ENCODE measurements at places on chromosomes 2 and 18.

DNA sequence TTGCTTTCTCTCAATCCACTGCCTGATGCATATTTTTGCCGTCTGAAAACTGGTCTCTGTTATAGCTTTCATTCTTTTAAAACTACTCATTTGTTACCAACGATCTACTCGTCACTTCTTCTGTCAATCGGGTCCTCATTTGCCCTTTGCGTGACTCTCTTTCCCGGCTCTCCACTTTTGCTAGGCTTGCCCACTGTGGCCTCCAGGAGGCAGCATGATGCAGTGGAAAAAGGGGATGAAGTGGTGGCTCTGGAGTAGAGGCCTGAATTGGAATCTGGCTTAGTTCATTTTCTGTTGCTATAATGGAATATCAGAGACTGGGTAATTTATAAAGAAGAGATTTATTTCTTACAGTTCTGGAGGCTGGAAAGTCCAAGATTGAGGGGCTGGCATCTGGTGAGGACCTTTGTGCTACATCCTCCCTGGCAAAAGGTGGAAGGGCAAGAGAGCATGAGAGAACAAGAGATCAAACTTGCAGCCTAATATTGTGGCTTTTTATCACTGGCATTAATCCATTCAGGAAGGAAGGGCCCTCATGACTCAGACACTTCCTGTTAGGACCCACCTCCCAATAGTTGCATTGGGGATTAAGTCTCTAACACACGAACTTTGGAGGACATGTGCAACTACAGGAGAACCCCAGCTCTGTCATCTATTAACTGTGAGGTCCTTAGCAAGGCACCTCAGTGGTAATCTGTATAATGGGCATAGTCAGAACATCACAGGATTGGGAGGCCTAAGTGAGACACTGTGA lies 15.4 kb downstream of the GDF7 start:
- no peaks in the 10 kb centered on the region for H3K36me3 ChIP-seq
- no peak for DNase-seq
- H3K27me3 ChIP-seq: no peaks in the 10 kb centered on the region
- H3K27ac ChIP-seq: no peak overlapping the region

GRCh38 chr2:226526716-226527115 lies 272.9 kb downstream of the IRS1 start:
- DNase-seq: no peak
- H3K36me3 ChIP-seq: no peaks in the 10 kb centered on the region
- H3K27ac ChIP-seq: no peak overlapping the region
- no peak overlapping the region for H3K4me3 ChIP-seq
- H3K4me1 ChIP-seq: no peaks in the 10 kb centered on the region

GRCh38 chr18:66603941-66604627 lies at the start of gene CDH19:
TSS of gene CDH19 (minus strand) at chr18:66604090. CDS start at chr18:66572204, 31,886 bp downstream.
- no peaks in the 10 kb centered on the region for H3K27me3 ChIP-seq
- H3K36me3 ChIP-seq: no peaks in the 10 kb centered on the region
- no peak within 1 kb of the TSS for H3K27ac ChIP-seq

- H3K4me3 ChIP-seq: no peak overlapping the region
- H3K4me1 ChIP-seq: no peaks in the 10 kb centered on the region
- no peak overlapping the region for H3K27ac ChIP-seq
- no peaks in the 10 kb centered on the region for H3K27me3 ChIP-seq
Observed at GRCh38 chr2:149611100-149611820, 23.7 kb upstream of the MMADHC start.

GRCh38 chr18:45232061-45232460 lies 383.2 kb upstream of the SLC14A2 start:
- H3K27me3 ChIP-seq: no peaks in the 10 kb centered on the region
- H3K4me1 ChIP-seq: no peaks in the 10 kb centered on the region
- no peak overlapping the region for H3K27ac ChIP-seq
- DNase-seq: no peak

DNA sequence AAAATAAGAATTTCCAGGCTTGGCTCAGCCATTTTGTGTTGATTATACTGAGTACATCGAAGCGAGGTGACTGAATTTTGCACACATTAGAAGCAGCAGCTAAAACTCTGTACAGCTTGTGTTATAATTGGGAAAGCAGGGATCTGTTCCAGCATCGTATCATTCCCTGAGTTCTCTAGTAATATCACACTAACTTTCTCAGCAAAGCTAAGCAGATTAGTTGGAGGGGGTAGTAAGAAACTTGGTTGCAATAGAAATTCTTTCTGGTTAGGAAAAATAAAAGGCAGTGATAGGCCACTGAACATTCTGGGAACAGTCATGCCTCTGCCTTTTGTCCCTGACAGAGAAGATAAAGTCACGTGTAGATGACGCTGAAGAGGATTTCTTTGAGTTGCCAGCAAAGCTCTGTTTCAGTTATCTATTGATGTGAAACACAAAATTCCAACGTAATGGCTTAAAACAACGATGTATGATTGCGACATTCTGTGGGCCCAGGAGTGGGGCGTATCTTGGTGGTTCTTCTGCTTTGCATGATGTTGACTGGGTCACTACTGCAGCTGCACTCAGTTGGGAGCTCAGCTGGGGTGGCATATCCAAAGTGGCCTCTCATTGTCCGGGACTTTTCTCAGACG lies 202.1 kb upstream of the MEX3C start:
- no peak overlapping the region for H3K4me3 ChIP-seq
- peaks cover 2% of the 10 kb centered on the region for H3K4me1 ChIP-seq
- DNase-seq: no peak
- no peaks in the 10 kb centered on the region for H3K36me3 ChIP-seq

- no peak for DNase-seq
- H3K27me3 ChIP-seq: no peaks in the 10 kb centered on the region
- peaks cover 5% of the 10 kb centered on the region for H3K36me3 ChIP-seq
- H3K4me1 ChIP-seq: peaks cover 2% of the 10 kb centered on the region
Observed at GRCh38 chr2:130337735-130338325, 4.9 kb upstream of the IMP4 start.

DNA sequence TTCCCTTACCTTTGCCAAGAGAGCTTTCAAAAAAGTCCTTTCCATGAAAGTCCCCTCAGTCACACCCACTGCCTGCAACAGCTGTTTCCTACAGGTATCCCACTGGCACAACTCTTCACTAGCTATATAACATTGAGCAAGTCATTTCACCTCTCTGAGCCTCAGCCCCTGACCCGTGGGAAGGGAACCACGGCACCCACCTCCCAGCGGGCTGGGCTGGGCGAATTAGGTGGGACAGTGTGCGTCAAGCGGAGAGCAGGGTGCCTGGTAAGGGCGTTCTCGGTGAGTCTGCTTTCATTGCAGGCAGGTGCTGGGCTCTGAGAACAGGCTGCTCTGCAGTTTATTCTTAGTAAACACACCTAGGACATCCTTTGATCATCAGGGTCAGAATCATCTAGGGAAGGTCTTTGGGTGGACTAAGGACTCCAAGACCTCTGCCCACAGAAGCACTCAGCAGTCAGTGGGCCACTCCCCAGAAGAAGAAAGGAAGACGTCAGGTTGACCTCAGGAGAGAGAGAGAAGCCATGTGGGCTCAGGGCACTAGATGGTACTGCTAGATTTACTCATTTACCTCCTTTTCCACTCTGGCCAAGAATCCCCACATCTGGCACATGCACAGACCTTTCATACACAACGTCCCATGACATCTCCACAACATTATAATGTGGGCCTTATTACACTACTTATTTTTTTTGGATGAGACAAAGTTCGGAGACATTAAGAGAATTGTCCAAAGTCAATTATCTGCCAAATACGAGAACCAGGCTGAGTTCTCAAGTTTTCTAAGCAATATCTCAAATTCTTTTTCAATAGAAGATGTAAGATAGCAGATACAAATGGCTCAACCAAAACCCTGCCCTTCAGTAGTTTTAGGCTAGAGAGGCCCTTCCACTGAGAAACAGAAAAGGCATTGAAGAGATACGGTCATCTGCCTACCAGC lies 79.9 kb downstream of the GALNT14 start:
- H3K36me3 ChIP-seq: no peaks in the 10 kb centered on the region
- no peak overlapping the region for H3K4me3 ChIP-seq
- H3K27ac ChIP-seq: no peak overlapping the region
- H3K4me1 ChIP-seq: no peaks in the 10 kb centered on the region
- H3K27me3 ChIP-seq: no peaks in the 10 kb centered on the region

- H3K4me3 ChIP-seq: no peak overlapping the region
- H3K27me3 ChIP-seq: no peaks in the 10 kb centered on the region
- no peaks in the 10 kb centered on the region for H3K36me3 ChIP-seq
- H3K4me1 ChIP-seq: no peaks in the 10 kb centered on the region
Observed at GRCh38 chr18:44123743-44124142, 556.9 kb upstream of the SETBP1 start.

- H3K4me3 ChIP-seq: no peak overlapping the region
- H3K27ac ChIP-seq: no peak overlapping the region
- no peaks in the 10 kb centered on the region for H3K36me3 ChIP-seq
- H3K27me3 ChIP-seq: no peaks in the 10 kb centered on the region
- no peak for DNase-seq
Observed at GRCh38 chr2:23037596-23037995, 347.4 kb upstream of the KLHL29 start.

GRCh38 chr18:36284671-36285295 lies 12.7 kb upstream of the FHOD3 start:
- H3K27me3 ChIP-seq: no peaks in the 10 kb centered on the region
- no peaks in the 10 kb centered on the region for H3K4me1 ChIP-seq
- no peak overlapping the region for H3K4me3 ChIP-seq

DNA sequence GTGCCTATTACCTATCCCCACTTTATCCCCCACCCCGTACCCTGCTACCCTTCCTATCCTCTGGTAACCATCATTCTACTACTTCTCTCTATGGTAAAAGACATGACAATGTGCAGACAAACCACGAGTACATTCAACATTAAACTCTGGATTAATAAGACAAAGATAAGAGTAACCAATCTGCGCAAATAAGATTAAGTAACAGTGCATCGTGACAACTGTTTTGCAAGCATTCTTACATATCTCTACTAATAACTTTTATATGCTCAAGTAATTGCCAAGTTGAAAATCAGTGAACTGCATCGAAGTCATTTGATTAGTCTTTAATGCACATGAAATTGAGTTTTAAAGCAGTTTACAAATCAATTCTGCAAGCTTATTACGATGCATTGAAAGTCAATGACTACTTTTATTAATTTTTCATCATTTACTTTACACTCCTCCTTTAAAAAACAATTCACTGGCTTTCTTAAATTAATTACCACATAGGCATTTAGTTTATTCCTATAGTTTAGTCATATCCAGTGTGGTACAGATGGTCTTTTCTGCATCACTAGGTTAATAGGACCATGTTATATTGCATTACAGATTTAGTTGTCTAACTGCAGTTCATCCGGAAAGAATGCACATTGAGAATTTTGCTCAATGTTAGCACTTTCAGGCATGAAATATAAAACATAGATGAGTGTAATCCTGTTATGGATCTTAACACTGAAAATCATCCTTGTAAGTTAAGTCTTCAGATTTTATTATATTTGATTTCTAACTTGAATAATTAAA lies 178.1 kb downstream of the GCA start:
- no peaks in the 10 kb centered on the region for H3K27me3 ChIP-seq
- H3K27ac ChIP-seq: no peak overlapping the region
- H3K4me3 ChIP-seq: no peak overlapping the region
- no peaks in the 10 kb centered on the region for H3K4me1 ChIP-seq
- DNase-seq: no peak
- no peaks in the 10 kb centered on the region for H3K36me3 ChIP-seq

- H3K4me3 ChIP-seq: no peak overlapping the region
- no peak for DNase-seq
- H3K27me3 ChIP-seq: no peaks in the 10 kb centered on the region
- no peak overlapping the region for H3K27ac ChIP-seq
Observed at GRCh38 chr2:240642061-240642805, 17.0 kb downstream of the GPR35 start.

- H3K4me1 ChIP-seq: 0 out of 2 replicates have a peak, but pooled peaks cover 2% of the 10 kb centered on the region
- peak; percentile 9 for DNase-seq
- no peak overlapping the region for H3K27ac ChIP-seq
- H3K27me3 ChIP-seq: no peaks in the 10 kb centered on the region
Observed at GRCh38 chr2:178804791-178805190, 2.4 kb downstream of the TTN start.

DNA sequence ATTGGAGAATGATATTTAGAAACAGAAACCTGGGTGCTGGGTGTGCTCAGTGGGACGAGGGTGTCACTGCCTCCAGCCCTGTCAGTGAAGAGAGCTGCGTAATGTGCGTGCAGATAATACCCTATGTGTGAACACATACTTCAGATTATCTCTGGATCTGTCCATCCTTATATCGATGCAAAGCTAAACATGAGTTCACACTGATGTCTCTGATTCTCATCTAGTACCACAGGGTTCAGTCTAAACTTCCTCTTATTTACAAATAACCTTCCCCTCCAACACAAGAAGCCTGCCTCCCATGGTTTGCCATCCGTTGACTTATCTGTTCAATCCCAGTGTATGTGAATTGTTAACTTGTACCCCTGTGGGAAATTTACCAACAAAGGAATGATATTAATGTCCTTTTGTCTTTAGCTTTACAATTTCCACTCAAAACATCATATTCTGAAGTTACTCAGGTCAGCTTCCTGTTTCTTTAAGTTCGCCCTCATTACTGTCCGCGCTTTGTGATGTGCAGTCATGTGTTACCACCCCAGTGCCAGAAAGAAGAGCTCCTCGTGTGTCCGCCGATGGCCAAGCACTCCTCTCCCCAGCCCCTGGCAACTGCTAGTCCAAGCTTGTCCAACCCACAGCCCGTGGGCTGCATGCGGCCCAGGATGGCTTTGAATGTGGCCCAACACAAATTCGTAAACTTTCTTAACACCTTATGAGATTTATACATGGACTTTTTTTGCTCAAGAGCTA lies 108.2 kb downstream of the RTP5 start:
- no peaks in the 10 kb centered on the region for H3K4me1 ChIP-seq
- no peaks in the 10 kb centered on the region for H3K27me3 ChIP-seq
- H3K27ac ChIP-seq: no peak overlapping the region
- no peaks in the 10 kb centered on the region for H3K36me3 ChIP-seq

DNA sequence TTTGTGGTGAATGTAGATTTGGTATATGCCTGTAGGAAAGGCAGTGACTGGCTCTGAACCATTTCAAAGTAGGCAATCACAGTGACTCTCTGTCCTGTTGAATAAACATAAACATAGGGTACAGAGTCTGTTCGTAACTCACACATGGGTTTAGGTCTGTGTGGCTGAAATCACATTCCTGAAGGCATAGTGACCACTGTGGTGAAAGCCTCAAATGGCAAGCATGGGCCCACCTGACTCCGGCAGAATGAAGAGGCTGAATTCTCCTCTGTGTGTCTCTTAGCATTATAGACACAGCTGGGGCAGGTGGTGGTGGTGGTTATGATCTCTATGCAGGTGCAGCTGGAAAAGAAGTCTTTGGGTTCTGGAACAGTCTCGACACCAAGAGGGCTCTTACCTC lies 61.2 kb downstream of the ITGA6 start:
- H3K4me3 ChIP-seq: no peak overlapping the region
- H3K4me1 ChIP-seq: no peaks in the 10 kb centered on the region
- DNase-seq: no peak
- no peaks in the 10 kb centered on the region for H3K27me3 ChIP-seq

GRCh38 chr2:112275887-112276773 lies 733 bp downstream of the ZC3H6 start:
- H3K36me3 ChIP-seq: no peaks in the 10 kb centered on the region
- no peak overlapping the region for H3K27ac ChIP-seq
- peak; percentile 29 for DNase-seq
- peak overlapping the region; percentile 98 for H3K4me3 ChIP-seq
- H3K27me3 ChIP-seq: no peaks in the 10 kb centered on the region
- H3K4me1 ChIP-seq: no peaks in the 10 kb centered on the region

GRCh38 chr2:97005353-97005752 lies 19.0 kb upstream of the FAM178B start:
- H3K36me3 ChIP-seq: no peaks in the 10 kb centered on the region
- no peak for DNase-seq
- no peaks in the 10 kb centered on the region for H3K4me1 ChIP-seq
- no peaks in the 10 kb centered on the region for H3K27me3 ChIP-seq
- H3K4me3 ChIP-seq: no peak overlapping the region

Data from iPS DF 6.9 (cell line).